ENCODE measurements at places on chromosomes 2 and 18.

- peak; percentile 19 for DNase-seq
These were observed at the start of gene MXD1 for GRCh38 chr2:69914950-69915945. Gene MXD1, plus strand, starts transcription at chr2:69915109. Its CDS starts 222 bp downstream, at chr2:69915331.

GRCh38 chr18:36298126-36298741 lies 721 bp downstream of the FHOD3 start:
- peak; percentile 54 for DNase-seq

GRCh38 chr2:21640046-21640445 lies 516.3 kb downstream of the TDRD15 start:
- no peak for DNase-seq

GRCh38 chr2:200003444-200003843 lies 48.1 kb downstream of the MAIP1 start:
- DNase-seq: no peak

GRCh38 chr2:158973116-158973956 lies 4.9 kb downstream of the TANC1 start:
- no peak for DNase-seq

- DNase-seq: no peak
These were observed 45.2 kb downstream of the ARL6IP6 start for GRCh38 chr2:152763651-152764050.

DNA sequence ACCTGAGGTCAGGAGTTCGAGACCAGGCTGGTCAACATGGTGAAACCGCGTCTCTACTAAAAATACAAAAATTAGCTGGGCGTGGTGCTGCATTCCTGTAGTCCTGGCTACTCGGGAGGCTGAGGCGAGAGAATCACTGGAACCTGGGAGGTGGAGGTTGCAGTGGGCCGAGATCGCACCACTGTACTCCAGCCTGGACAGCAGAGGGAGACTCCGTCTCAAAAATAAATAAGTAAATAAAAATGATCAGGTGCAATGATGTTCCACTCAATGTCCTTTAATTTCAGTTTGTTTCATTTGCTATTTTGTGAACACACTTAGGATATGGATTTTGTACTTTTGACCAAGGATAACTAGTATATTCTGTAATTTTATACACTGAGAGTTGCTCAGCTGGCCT lies 9.3 kb downstream of the HADHA start:
- DNase-seq: no peak

DNA sequence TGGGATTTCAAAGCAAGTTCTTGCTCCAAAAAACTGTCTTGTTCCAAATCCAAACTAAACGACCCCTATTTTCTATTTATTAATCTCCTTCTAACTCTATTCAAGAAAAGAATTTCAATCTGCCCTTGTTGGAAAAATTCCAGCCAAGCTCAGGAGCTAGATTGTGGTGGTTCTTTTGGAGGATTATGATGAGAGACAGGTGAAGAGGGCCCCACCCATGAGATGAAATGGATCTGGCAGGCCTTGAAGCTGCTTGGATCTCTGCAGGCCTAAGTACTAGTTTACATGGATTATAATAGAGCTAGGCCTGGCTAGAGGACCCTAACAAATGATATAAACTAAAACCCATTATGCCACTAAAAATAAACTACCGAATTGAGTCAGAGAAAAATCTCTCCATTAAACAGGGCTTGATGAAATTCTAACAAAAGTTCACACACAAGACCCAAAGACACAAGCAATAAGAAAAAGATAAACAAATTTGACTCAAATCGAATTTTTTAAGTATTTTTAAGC lies 101.6 kb downstream of the GFPT1 start:
- no peak for DNase-seq

- DNase-seq: no peak
These were observed 10.1 kb upstream of the LRPPRC start for GRCh38 chr2:44005846-44006245.

- no peak for DNase-seq
These were observed 17.7 kb downstream of the NFATC1 start for GRCh38 chr18:79413426-79413825.

- DNase-seq: peak; percentile 3
These were observed 129.8 kb upstream of the LMAN1 start for GRCh38 chr18:59488899-59489298.

- DNase-seq: peak; percentile 35
These were observed 435.9 kb downstream of the TSN start for GRCh38 chr2:122191331-122191730.

DNA sequence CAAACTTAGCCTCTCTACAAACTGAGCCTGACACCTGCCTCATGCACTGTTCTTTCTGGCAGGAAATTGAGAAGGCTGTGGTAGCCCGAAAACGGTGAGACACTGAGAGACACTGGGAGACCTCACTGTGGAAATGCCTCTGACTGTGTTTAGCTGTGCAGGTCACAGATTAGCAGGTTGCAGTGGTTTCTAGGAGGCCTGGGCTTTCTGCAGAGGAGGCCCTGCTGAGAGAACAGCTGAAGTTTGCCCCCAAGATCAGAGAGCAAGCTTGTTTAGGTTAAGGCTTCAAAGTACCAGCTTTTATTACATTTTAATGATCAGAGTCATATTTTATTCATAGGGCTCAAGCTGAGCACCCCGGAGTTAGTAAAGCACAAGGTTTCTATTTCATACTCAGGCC lies 68.7 kb upstream of the LYPD6 start:
- DNase-seq: peak; percentile 56

DNA sequence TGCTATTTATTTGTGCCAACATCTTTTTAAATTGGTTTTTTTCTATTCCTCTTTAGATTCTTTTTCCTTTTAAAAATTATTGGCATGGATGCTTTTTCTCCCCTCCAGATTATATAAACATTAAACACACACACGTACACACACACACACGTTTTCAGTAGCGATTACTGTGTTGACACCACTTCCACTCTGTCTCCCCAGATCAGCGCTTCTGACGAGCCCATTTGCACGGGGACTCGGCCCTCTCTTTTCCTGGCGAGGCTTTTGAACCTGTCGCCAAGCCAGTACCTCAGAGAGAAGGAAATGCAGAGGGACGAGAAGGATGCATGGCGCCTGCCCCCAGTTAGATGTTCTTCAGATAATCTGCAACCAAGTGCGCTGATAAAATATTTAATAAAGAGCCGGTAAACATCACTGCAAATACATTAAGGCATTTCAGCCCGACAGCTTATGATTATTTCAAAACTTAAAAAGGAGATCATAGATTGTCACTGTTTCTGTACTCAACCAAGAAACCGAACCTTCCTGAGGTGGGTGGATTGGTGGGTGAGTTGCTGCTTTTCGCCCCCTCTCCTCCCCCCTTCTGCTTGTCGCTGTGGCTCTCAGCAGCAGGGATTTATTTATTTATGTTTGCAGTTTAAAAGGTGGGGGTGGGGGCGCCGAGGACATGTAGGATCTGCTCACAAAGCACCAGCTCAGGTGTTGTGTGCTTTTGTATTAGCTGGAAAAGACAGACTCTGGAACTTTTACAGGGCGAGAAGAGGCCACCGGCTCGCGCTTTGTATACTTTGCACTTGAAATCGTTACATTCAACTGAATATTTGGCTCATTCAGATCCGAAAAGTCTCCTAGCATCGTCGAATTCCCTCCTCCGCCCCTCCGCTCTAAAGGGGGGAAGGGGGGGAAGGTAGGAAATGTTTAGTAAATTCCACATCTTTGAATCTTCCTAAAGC lies 787 bp upstream of the TBR1 start:
- DNase-seq: no peak

DNA sequence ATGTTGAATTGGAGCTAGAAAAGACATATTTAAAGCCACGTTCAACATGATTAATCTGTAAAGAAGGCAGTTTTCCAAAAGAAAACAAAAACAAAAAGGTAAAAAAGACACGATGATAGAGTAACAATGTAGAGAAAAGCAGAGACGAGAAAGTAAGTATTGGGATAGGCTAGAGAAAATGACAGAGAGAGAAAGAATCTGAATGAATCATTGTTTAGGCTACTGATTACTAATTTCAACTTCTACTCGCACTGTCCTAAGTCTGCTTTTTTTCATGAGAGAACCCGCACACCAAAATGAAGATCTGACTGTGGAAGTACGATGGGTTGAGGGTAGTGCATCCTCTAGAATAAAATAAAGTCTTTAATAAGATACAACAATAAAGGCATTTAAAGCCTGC lies 1599.2 kb upstream of the TMEFF2 start:
- no peak for DNase-seq

DNA sequence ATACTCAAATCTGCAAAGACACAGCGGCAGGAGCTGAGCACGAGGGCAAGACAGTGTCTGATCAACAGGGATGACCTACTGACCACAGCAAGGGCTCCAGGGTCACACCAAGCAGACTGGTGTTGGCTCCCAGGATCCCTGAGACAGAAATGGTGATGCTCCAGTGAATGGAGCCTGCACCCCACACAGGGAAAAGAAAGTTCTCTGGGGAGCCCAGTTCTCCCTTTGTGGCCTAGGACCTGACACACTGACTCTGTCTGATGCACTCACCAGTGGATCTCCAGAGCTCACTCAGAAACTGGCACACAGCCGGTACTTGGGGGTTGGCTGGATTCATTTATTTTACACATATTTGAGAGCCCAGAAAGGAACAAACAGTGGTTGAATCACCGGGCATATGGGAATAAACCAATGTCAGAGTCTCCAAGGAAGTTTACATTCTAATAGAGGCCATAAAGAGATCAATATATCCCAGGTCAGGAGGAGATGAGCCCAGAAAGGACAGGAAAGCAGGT lies 215.6 kb upstream of the ARL4C start:
- no peak for DNase-seq

DNA sequence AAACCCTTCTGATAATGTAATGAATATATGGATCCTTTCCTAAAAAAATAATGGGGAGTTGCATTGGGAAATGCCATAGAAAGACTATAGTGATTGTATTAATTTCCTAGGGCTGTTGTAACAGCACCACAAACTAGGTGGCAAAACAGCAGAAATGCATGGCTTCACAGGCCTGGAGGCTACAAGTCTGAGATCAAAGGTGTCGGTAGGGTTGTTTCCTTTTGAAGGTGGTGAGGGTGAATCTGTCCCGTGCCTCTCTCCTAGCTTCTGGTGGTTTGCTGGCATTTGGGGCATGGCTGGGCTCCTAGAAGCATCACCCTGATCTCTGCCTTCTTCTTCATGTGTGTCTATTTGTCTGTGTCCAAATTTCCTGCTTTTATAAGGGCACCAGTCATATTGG lies 149.7 kb downstream of the INHBB start:
- DNase-seq: no peak

All from GM12865 (cell line).